Activated CD4-positive, alpha-beta T cell treated with anti-CD3 and anti-CD28 coated beads, Interleukin-2, amount 10 ng/mL, durations not matched to agents 7 days and 5 days (primary cell): ENCODE measurements at places on chromosomes 4 and X.
A peak's percentile ranks its signal among the peaks of the same experiment; 100 is the strongest.

DNA sequence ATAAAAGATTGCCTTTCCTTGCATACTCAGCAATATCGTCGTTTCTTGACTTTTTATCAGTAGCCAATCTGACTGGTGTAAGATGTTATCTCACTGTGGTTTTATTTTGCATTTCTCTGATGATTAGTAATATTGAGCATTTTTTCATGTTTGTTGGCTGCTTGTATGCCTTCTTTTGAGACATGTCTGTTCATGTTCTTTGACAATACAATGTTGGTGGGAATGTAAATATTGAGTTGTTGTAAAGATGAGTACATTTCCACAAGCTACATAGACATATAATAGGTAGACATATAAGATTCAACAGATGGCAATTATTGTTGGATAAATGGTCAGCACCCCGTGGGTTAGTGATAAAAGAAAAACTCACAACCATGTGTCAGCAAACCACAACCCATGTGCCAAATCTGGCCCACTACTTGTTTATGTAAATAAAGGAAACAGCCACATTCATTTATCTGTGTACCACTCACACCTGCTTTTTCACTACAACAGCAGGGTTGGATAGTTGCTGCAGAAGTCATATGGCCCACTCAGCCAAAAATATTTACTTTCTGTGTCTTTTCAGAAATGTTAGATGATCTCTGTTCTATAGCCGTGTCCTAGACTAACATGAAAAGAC, 153.1 kb upstream of the VCX start:
- DNase-seq: no peak
- no peak overlapping the region for H3K27ac ChIP-seq
- H3K36me3 ChIP-seq: no peaks in the 10 kb centered on the region
- no peaks in the 10 kb centered on the region for H3K27me3 ChIP-seq
- no peak overlapping the region for H3K4me3 ChIP-seq

DNA sequence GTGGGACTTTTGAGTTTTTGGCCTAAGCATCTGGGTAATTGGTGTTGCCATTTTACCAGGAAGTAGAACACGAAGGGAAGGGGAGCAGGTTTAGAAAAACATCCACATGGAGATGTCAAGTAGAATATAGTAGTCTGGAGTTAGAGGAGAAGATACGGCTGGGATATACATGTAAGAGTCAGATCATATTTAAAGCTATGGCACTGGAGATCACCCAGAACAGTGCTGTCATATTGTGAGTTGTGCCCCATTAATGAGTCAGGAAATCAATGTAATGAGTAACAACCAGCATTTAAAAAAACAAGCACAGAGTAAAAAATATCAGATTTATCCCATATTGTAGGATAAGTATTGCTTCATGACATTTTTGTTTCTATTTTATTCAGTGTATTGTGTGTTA, 4.2 kb downstream of the GSTCD start:
- H3K4me1 ChIP-seq: peaks cover 16% of the 10 kb centered on the region
- no peak overlapping the region for H3K27ac ChIP-seq
- H3K4me3 ChIP-seq: no peak overlapping the region
- H3K27me3 ChIP-seq: peaks cover 2% of the 10 kb centered on the region

DNA sequence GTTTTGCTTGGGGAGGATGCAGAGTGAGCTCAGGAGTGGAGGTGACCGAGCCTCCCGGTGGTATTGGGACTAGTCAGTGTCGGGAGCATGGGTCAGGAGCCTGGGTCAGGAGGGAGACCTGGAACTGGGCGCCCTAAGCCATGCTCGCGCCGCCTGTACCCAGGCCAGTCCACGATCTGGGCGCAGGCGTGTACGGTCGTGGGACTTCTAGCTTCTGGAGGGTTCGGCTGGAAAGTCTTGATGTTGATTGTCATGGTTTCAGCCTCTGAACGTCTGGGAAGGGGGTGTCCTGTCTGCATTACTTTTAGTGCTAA, 244 bp downstream of the EIF2S3 start:
- no peak overlapping the region for H3K4me3 ChIP-seq
- peak overlapping the region; percentile 100 for H3K27ac ChIP-seq
- no peaks in the 10 kb centered on the region for H3K27me3 ChIP-seq

GRCh38 chrX:15856222-15856587, 1.6 kb upstream of the AP1S2 start:
- no peak for DNase-seq
- peak overlapping the region; percentile 71 for H3K27ac ChIP-seq
- H3K27me3 ChIP-seq: no peaks in the 10 kb centered on the region
- peaks cover 8% of the 10 kb centered on the region for H3K36me3 ChIP-seq

- H3K4me3 ChIP-seq: no peak overlapping the region
- peak; percentile 13 for DNase-seq
- no peak overlapping the region for H3K27ac ChIP-seq
- peaks cover 17% of the 10 kb centered on the region for H3K27me3 ChIP-seq
- H3K36me3 ChIP-seq: no peaks in the 10 kb centered on the region
Measured at GRCh38 chr4:77418333-77418732, 187.3 kb upstream of the CXCL13 start.

- peaks cover 60% of the 10 kb centered on the region for H3K36me3 ChIP-seq
- no peak for DNase-seq
- H3K4me3 ChIP-seq: no peak overlapping the region
- peaks cover 12% of the 10 kb centered on the region for H3K4me1 ChIP-seq
- H3K27ac ChIP-seq: peak overlapping the region; percentile 41
- no peaks in the 10 kb centered on the region for H3K27me3 ChIP-seq
Measured at GRCh38 chr4:99079625-99080295, 8.8 kb downstream of the ADH5 start.

DNA sequence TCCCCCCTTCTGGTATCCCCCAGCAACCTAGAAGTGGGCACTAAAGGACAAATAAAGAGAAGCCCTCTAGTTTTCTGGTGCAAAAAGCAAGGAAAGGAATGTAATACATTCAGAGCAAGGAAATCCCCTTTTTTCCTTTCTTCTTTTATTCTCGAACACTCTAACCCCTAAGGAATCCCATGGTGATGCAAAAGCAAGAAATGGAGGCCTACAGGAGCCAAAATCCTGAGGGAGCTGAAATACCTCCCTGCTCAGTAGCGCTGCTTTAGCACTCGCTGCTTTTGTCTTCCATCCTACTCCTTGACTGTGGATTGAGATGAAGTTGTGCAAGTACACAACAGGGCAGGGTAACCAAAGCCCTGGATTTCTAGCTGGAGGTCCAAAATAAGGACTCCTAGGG, 251.0 kb downstream of the PRDM5 start:
- H3K27me3 ChIP-seq: peaks cover 2% of the 10 kb centered on the region
- H3K36me3 ChIP-seq: no peaks in the 10 kb centered on the region
- no peak overlapping the region for H3K4me3 ChIP-seq
- H3K4me1 ChIP-seq: no peaks in the 10 kb centered on the region
- no peak for DNase-seq
- no peak overlapping the region for H3K27ac ChIP-seq

DNA sequence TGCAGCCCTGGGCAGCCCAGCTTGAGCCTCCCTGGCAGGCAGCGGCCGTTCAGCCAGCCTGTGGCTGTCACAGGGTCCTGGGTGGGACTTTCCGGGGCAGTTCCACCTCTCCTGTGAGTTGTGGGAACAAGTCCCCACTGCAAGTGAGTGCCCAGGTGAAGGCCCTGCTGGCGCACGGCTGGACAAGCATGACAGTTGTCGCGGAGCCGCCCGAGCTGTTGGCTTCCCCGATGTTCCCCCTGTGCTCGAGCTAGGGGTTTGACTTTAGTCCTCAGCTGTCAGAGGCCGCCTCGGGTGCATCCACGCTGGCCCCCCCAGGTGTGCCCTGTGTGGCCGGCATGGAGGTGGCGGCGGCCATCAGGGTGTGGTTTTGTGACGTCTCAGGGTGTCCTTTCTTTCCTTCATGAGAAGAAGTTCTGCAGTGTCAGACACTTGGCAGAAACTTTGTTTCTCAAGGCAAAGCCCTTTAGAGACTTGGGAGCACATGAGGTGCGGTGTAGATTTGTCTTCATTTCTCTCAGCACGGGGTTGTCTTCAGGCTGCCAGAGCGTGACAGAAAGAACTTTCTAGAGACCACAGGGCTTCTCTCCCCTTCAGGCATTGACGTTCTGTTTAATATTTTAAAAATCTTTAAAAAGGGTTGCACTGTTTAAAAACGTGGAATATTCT, 69.4 kb upstream of the HGFAC start:
- no peak overlapping the region for H3K4me3 ChIP-seq
- H3K36me3 ChIP-seq: no peaks in the 10 kb centered on the region
- no peak for DNase-seq
- H3K27ac ChIP-seq: no peak overlapping the region
- peaks cover 53% of the 10 kb centered on the region for H3K4me1 ChIP-seq

DNA sequence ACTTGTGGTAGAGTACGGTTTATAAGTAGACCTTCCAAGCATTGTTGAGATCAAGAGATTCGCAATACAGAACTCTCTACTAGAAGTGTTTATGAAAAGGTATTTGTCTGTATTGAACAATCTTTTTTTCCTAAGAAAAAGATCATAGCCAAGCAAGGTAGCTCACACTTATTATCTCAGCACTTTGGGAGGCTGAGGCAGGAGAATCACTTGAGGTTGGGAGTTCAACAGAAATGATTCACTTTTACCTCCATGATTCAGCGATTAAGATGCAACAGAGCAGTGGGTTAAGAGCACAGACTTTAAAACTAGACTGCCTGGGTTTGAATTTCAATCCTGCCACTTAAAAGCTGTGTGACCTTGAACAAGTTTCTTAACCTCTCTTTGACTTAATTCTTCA, 74.3 kb downstream of the TMEM156 start:
- peaks cover 24% of the 10 kb centered on the region for H3K4me1 ChIP-seq
- H3K27ac ChIP-seq: peak overlapping the region; percentile 16
- no peak overlapping the region for H3K4me3 ChIP-seq
- DNase-seq: no peak
- no peaks in the 10 kb centered on the region for H3K27me3 ChIP-seq
- peaks cover 8% of the 10 kb centered on the region for H3K36me3 ChIP-seq

- H3K4me3 ChIP-seq: no peak overlapping the region
- H3K27me3 ChIP-seq: no peaks in the 10 kb centered on the region
- H3K4me1 ChIP-seq: peaks cover 9% of the 10 kb centered on the region
- no peak for DNase-seq
Measured at GRCh38 chr4:183635321-183635720, 23.7 kb downstream of the RWDD4 start.

GRCh38 chrX:149691794-149692193, 20.1 kb upstream of the MAGEA11 start:
- no peaks in the 10 kb centered on the region for H3K36me3 ChIP-seq
- no peak for DNase-seq
- no peak overlapping the region for H3K27ac ChIP-seq

- peaks cover 1% of the 10 kb centered on the region for H3K27me3 ChIP-seq
- no peaks in the 10 kb centered on the region for H3K4me1 ChIP-seq
- no peak overlapping the region for H3K4me3 ChIP-seq
- DNase-seq: no peak
- H3K27ac ChIP-seq: no peak overlapping the region
Measured at GRCh38 chr4:26242451-26242850, 78.4 kb upstream of the RBPJ start.

DNA sequence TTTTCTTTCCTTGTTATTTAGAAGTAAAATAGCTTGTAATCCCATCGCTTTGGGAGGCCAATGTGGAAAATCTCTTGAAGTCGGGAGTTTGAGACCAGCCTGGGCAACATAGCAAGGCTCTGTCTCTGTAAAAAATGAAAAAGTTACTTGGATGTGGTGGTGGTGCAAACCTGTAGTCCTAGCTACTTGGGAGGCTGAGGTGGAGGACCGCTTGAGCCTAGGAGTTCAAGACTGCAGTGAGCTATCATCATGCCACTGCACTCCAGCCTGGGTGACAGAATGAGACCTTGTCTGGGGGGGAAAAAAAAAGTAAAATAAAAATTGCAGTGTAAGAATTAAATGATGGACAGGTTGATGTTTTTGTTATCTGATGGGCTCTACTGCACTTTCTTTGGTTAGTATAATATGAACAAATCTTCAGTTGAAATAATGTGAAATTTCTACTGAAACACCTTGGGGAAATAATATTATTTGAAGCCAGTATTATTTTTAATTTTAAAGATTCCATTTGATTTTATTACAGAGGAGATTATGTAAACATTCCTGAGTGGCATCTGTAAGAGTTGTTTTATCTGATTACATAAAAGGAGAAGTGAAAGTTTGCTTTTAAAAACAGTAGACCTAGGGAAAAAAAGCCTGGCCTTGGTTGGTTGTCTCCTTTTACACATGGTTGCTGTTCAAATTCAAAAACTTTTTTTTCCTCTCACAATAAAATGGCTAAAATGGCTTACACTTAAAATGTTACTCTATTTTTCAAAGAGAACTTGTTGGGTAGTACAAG, 10.5 kb upstream of the NDUFC1 start:
- H3K4me3 ChIP-seq: no peak overlapping the region
- no peaks in the 10 kb centered on the region for H3K27me3 ChIP-seq
- peaks cover 63% of the 10 kb centered on the region for H3K4me1 ChIP-seq
- H3K27ac ChIP-seq: peak overlapping the region; percentile 93
- peaks cover 25% of the 10 kb centered on the region for H3K36me3 ChIP-seq

DNA sequence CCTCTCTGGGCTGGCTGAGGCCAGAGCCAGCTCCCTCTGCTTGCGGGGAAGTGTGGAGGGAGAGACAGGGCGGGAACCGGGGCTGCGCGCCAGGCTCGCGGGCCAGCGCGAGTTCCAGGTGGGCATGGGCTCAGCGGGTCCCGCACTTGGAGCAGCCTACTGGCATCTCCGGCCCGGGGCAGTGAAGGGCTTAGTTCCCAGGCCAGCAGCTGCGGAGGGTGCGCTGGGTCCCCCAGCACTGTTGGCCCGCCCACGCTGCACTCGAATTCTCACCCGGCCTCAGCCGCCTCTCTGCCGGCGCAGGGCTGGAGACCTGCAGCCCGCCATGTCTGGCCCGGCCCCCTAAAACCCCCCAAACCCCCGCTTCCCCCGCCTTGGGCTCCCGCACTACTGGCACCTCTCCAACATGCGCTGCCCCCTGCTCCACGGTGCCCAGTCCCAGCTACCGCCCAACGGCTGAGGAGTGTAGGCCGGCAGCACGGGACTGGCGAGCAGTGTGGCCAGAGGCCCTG, 33.8 kb upstream of the FAT4 start:
- DNase-seq: no peak
- no peak overlapping the region for H3K4me3 ChIP-seq
- no peaks in the 10 kb centered on the region for H3K27me3 ChIP-seq
- no peaks in the 10 kb centered on the region for H3K36me3 ChIP-seq

GRCh38 chr4:100630341-100630740, 112.5 kb upstream of the EMCN start:
- H3K4me1 ChIP-seq: no peaks in the 10 kb centered on the region
- no peak overlapping the region for H3K27ac ChIP-seq
- no peaks in the 10 kb centered on the region for H3K27me3 ChIP-seq
- H3K36me3 ChIP-seq: no peaks in the 10 kb centered on the region
